Fibroblast of upper back skin (primary cell): ENCODE measurements at places on chromosomes 12 and 14.

- DNase-seq: no peak
Observed at GRCh38 chr12:53378724-53379388, 1.1 kb upstream of the SP1 start.

DNA sequence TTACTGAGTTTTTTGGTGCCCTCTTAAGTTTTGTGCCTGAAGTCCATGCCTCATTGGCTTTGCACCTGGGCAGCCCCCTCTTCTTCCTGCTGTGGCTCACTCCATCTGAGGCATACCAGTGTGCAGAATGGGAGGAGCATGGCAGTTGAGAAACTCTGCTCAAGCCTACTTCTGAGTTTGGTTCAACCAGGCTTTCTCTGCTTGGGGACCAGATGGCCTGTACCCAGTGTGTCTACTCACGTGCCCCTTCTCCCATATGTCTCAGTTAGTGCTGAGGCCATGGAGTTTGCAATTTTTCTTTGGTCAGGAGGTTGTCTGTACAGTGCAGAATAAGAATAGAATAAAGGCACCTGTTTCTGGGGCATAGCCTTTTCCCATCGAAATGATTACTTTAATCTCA is 383.3 kb upstream of the DDHD1 start:
- no peak for DNase-seq

- peak; percentile 81 for DNase-seq
Observed at GRCh38 chr14:22887260-22887989, 4.4 kb downstream of the REM2 start.

DNA sequence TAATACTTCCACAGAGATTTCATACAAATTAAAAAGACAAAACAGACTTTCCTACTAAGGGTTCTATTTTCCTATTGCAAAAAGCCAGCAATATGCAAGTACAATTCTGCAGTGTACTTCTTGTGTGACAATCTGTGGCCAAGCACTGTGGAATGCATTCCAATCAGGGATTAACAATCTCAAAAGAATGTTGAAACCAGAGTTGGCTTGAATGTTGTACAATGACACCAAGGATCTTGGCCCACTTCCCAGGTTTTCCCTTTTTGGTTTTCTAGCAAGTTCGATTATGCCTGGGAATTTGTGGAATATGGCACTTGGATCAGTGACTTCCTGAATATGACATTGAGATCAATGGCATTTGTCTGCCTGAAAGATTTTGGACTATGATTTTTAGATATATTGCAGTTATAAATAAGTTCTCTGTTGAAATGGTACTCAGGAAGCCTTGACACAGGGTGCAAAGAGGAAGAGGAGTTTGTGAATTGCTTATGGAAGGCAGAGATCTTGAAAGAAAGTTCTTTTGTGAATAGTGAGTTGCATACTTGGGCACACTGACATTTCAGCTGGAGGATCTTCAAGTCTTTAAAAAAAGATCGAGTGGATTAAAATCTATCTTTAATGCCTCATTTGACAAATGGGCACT is 81.4 kb upstream of the FERMT2 start:
- peak; percentile 95 for DNase-seq

- DNase-seq: peak; percentile 90
Observed at GRCh38 chr12:102631274-102631673, 150.9 kb upstream of the IGF1 start.

- DNase-seq: no peak
Observed at GRCh38 chr12:45473636-45474035, 255.9 kb upstream of the ARID2 start.

DNA sequence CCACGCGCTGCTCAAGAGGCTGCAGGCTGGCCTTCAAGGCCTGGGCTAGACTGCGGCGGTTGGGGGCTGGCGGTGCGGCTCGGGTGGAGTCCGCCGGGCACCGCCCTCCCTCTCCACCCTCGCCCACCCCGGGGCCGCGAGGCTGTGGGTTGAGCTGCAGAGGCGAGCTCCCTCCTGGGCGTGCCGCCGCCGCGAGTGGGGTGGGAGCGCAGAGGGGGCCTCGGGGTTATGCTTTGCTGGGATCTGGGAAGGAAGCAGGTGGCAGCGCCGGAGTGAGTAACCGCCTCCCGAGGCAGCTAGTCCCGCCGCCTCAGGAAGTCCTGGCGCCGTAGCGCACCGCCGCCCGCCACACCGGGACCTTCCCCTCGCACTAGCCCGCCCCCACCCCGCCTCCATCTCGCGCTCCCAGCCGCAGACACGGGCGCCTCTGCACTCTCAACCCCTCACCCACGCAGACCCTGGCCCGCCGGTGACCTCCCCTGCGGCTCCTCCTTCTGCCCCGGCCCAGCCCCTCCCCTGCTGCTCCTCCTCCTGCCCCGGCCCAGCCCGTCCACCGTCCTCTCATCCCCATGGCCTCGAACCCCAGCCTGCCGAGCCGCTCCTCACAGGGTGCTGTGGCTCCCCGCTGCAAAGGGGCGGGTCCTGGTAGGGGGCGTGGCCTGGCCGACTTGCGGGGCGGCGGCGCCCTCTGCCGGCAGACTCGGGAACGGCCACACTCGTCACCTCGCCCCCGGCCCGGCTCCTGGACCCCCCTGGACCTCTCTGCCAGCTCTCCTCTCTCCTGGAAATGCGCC is 16.6 kb downstream of the TAMALIN start:
- DNase-seq: peak; percentile 63

GRCh38 chr12:53204351-53204750 is 2.7 kb downstream of the ITGB7 start:
- peak; percentile 59 for DNase-seq

DNA sequence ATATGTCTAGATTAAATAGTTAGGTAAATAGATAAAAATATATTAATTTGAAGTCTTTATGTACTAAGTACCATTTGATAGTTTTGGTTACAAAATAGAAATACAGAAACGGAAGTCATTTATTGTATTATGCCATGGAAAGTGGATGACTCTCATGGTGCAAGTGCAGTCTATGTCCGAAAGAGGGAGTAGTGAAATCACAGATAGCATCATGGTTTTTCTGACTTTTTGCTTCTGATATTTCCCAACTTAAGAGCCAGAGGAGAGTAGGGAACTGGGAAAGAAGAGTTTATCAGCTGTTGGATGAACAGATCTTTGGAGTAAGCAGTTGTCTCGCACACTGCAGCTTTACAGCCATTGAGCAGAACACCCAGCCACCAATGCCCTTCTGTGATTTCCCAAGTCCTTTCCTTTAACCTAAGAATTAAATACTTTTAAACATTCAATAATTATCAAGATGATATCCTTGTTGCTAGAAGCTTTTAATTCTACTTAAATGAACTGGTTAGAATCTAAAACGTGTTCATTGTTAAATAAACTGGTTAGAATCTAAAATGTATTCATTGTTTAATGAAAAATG is 18.4 kb upstream of the SRGAP1 start:
- DNase-seq: peak; percentile 64

- DNase-seq: no peak
Observed at GRCh38 chr12:119666900-119667576, 895 bp upstream of the PRKAB1 start.

GRCh38 chr14:24941719-24942118 is 108.2 kb downstream of the STXBP6 start:
- no peak for DNase-seq

GRCh38 chr12:96069511-96070231 is 34.3 kb upstream of the LTA4H start:
- DNase-seq: no peak

DNA sequence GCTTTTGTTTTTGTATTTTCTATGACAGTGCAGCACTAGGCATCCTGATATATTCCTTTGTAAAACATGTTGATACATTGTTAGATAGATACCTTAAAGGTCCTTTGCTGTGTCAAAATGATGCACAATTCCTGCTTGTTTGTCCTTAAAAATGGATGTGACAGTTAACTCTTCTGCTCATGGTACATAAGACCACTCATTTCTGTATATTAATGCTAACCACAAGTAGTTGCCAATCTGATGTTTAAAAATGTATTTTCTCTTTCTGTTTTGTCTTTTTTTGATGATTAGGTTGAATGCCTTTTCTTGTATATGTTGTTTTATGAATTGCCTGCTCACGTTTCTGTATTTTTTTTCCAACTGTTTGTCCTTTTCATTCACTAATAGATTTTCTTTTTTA is 35.1 kb downstream of the ATF7IP start:
- no peak for DNase-seq

GRCh38 chr14:98144964-98145363 is 1127.0 kb downstream of the BCL11B start:
- peak; percentile 83 for DNase-seq

DNA sequence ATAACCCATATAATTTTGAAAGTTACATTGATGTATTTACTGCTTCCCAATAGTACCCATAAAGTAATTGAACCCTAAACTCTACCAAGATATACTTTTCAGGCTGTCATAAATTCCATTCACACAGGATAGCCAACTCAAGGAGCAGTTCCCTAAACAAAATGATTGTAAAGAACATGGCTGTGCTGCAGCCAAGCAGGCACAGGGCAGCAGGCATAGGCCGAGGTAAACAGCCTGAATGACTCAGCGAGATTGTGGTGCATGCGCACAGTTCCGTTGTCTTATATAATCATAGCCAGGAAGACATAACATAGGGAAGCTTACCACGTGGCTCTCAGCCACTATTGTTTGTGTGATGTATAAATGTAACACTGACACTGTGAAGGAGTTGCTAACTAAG is 344.9 kb downstream of the FSCB start:
- DNase-seq: no peak

- DNase-seq: peak; percentile 39
Observed at GRCh38 chr14:80678436-80678835, 263.1 kb downstream of the CEP128 start.

DNA sequence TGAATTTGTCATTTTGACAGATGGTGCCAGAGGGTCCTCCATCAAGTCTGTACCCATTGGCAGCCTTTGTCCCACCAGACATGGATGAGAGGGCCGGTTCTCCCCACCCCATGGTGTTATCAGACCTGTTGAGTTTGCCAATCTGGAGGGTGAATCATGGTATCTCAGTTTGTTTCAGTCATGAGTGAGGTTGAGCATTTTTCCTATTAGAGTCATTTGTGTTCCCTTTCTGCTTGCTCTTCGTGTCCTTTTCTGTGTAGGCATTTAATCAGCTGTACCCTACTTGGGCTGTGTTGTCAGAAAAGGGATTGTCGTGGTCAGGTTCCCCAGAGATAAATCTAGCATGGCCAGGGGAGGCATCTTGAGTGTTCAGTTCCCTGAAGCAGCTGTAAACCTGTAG is 30.5 kb downstream of the SLC24A4 start:
- DNase-seq: no peak

DNA sequence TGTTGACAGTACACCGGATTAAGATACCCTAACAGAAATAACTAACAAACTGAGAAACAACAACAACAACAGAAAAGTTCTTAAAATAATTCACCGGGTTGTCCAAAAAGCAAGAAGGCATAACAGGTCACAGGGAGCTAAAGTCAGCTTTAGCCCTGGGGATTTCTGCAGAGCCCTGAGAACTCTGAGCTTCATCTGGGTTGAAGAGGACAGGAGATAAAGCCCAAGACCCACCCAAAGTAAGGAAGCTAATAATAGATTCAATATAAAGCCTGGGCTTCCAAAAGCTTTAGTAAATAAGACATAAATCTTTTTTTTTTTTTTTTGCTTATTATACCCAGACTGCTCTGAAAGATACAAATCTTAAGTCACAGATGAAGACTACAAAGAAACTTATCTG is 44.1 kb upstream of the MTERF2 start:
- DNase-seq: no peak

DNA sequence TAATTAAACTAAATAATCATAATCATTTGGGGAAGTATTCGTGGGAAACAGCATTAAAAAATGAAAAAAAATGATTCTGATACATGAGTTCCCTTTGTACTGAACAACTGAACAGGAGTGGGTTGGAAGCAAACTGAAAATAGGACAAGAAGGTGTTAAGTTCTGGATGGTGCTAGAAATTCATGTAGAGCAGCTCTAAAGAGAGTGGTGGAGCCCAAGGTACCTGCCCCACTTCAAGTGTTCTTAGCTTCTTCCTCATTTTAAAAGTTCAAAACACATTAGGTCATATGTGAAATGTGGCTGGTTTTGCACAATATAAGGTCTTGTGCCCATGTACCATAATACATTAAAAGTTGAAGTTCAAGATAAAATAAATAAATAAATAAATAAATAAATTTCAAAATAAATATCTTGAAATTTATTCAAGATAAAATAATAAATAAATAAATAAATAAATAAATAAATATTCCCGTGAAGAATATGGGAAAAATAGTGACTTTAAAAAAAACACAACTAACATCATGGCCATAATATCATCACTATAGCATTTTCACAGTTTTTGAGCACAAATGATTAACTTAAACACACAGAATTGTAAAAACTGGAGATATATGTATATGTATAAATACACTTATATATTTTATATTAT is 191.5 kb upstream of the PRKD1 start:
- DNase-seq: no peak

- peak; percentile 80 for DNase-seq
Observed at GRCh38 chr12:69540987-69541386, 44.3 kb upstream of the CCT2 start.

GRCh38 chr12:100579844-100580243 is 6.4 kb downstream of the GAS2L3 start:
- DNase-seq: no peak

GRCh38 chr14:105098316-105098715 is 33.1 kb upstream of the GPR132 start:
- no peak for DNase-seq

- peak; percentile 88 for DNase-seq
Observed at GRCh38 chr12:50016501-50017475, 8.5 kb downstream of the RACGAP1 start.

- DNase-seq: peak; percentile 81
Observed at GRCh38 chr14:60561845-60562746, 53.1 kb downstream of the SIX6 start.

GRCh38 chr12:124298685-124299410 is 4.0 kb downstream of the RFLNA start:
- DNase-seq: no peak

DNA sequence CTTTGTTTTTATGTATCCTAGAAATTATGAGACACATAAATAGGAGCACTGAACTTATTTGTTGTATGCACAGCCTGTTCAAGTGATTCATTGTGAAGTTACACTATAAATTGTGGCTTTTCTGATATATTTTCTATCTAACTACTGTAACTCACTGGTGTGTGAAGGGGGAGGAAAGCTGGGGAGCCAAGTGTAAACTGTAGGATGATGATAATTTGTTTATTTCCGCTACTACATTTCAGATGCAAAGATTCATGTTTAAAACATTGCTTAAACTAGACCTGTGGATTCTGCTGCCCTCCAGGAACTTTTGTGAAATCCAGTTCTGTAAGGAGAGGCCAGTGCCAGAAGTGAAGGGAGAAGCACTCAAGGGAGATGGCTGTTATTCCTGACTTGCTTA is 3.3 kb downstream of the TMTC2 start:
- DNase-seq: no peak

GRCh38 chr14:95098984-95099599 is 58.2 kb downstream of the DICER1 start:
- DNase-seq: peak; percentile 75
